Stimulated activated CD8-positive, alpha-beta memory T cell treated with anti-CD3 and anti-CD28 coated beads, Interleukin-2, amount 100 ng/mL, for 48 hours (primary cell): ENCODE measurements at places on chromosomes 1 and 21.
A peak's percentile ranks its signal among the peaks of the same experiment; 100 is the strongest.

- DNase-seq = no peak
These were observed 12.0 kb downstream of the XCL2 start for GRCh38 chr1:168531615-168532345.

DNA sequence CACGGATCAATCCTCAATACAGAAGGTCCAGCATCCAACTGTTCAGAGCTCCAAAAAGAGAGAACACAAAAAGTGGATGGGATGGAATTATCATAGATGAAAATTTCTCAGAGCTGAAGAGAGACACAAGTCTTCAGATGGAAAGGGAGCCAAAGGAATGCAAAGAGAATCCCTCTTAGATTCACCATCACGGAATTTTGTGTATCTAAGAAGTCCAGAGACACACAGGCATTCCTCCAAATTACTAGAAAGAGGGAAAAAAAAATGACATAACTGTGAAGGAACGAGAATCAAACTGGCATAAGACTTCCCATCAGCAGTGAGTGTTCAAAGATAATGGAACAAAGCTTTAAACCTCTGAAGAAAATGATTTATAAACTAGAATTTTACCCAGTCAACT is 101.2 kb downstream of the ZSCAN20 start:
- DNase-seq = no peak

DNA sequence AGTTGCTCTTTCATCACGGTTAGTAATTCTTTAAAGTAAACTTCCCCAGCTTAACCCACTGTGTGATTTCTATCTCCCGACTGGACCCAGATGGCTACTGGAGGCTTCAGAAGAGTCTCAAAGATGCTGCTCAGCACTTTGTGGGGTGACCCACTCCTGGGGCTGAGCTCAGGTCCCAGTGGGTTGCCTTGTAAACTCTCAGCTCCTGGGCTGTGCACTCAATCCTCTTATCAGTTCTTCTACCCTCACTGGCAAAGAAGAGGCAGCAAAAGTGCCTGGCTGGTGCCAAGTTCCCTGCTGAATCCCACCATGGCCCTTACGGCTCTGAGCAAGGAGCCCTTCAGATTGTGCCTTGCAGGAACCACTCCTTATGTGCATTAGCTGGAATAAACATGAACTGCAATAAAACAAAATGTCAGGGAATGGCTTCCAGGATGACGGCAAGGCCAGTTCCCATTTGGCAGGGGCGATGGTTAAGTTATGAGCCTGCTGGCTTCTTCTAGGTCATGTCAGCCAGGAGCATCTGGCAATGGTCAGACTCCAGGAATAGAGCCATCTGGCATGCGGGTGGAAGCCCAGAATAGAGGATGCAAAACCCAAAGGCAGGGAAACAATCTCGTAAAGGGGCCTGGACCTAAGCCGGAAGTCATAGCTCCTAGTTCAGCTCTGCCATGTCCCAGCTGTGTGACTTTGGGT is 6.8 kb downstream of the MYOC start:
- no peak for DNase-seq

DNA sequence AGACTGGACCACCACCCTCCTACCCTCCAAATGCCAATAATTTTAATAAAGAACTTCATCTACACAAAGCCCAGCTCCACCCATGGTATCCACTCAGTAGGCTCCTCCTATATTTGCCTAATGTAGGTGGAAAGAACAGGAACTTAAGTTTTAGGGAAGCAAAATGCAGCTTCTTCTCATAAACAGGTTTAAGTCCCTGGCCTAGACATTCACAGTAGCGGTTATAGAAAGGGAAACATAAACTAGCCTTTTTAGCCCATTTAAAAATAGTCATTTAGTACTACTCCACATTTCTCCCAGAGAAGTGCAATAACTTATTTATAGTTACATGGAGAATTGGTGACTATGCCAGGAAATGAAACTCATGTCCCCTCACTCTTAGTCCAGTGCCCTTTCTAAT is 56.6 kb upstream of the CPLANE2 start:
- DNase-seq = no peak

- DNase-seq = peak; percentile 17
These were observed 43.5 kb downstream of the CHIA start for GRCh38 chr1:111334169-111334568.

- peak; percentile 75 for DNase-seq
These were observed at the start of gene SNX27 for GRCh38 chr1:151611832-151612500. SNX27 (plus strand) TSS chr1:151612050; CDS start chr1:151612202, 152 bp downstream.

- DNase-seq = no peak
These were observed 121.7 kb downstream of the TNFSF18 start for GRCh38 chr1:172929006-172929405.

DNA sequence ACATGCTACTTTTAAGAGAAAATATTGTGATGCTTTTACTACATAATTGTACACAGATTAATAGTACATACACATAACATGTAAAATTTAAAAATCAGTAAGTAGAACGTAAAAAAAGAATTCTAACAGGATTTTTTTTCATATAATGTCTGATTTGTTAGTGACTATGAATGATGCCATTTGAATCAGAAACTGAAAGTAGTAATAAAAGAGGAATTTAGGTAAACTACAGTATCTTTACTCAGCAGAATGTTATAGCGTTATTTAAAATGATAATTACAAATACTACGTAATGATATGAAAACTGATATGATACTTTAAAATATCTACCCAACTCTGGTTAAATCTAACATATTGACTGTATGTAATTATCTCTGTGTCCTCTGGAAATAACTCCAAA is 116.1 kb downstream of the DENND1B start:
- no peak for DNase-seq

DNA sequence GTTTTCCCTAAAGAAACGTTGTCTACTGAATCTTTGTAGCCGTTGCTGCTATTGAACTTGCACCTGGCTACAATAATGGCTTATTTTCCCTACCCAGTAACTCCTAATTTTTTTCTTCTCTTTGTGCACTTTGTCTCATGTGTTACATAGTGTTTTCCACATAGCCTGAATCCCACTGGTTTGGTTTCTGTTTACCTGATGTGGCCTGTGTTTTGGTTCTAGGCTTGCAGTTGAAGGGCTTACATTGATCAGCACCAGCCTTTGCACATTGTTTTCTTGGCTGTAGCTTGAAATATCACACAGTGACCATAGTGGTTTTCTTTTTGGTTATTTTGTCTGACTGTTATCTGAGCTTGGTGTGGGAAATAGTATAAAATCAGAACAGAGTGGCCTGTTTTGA is 29.5 kb downstream of the ST3GAL3 start:
- no peak for DNase-seq

DNA sequence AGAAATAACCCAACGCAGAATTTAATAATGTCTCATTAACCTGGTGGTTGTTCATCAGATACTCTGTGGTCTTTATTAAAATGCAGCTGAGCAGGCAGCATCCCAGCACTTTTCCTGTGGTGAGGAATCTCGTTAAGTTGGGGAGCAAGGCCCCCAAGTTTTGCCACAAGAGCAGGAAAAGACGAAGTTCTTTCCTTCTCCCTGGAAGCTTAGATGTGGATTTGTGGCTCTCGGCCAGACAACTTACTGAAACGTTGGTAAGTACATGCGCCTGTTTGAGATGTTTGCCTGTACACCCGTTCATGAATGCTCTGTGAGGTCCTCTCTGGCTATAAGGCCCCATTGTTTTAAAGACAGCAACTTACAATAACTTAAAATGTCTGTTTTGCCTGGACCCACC is 34.3 kb upstream of the PDE9A start:
- no peak for DNase-seq

DNA sequence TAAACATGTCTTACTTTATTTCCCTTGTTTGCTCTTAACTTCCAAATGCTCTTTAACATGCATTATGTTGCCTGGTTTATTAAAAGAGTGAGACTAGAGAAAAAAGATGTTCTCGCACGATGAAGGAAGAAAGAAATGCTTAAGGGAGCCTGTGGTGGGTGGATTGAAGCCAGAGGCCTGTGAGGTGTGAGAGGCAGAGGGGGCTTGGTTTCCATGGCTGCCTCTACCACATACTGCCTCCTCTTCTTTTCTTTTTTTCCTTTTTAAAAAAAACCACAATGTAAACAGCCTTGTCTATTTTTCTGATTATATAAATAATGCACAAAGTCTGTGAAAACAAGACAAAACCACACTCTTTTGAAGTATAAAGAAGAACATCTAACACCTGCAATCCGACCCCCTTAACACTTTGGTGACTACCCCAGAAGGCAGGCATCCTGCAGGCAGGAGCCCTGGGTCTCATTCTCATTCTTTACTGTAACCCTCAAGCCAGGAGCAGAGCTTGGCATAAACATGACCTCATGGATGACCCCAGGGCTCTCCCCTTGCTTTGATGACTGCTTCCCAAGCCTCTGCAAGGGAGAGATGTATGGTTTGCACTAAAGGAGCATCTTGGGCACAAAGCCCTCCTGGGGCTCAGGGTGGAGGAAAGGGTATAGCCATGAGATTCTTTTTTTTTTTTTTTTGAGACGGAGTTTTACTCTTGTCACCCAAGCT is 10.1 kb upstream of the PARP1 start:
- DNase-seq = no peak

- DNase-seq = no peak
These were observed 200.0 kb downstream of the RHOU start for GRCh38 chr1:228935198-228935663.

DNA sequence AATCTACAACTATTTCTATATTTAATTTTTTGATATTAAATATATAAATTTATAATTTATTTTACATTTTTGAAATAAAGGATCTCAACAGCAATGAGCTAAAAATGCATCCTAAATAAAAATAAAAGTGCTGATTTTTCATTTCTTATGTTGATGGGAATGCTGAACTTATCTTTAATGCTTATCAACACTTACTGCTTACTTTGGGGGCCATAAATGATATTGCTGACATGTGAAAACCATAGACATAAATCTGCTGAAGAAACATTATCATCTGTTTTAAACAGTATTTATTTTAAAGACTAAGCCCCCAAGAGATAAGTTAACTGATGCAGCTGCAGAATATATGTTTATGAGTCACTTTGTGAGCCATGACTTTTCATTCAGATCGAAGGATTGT is 594.1 kb upstream of the PKN2 start:
- no peak for DNase-seq

- no peak for DNase-seq
These were observed 46.5 kb downstream of the FH start for GRCh38 chr1:241473026-241473425.

GRCh38 chr1:166489356-166489669 is 322.5 kb upstream of the FAM78B start:
- no peak for DNase-seq

DNA sequence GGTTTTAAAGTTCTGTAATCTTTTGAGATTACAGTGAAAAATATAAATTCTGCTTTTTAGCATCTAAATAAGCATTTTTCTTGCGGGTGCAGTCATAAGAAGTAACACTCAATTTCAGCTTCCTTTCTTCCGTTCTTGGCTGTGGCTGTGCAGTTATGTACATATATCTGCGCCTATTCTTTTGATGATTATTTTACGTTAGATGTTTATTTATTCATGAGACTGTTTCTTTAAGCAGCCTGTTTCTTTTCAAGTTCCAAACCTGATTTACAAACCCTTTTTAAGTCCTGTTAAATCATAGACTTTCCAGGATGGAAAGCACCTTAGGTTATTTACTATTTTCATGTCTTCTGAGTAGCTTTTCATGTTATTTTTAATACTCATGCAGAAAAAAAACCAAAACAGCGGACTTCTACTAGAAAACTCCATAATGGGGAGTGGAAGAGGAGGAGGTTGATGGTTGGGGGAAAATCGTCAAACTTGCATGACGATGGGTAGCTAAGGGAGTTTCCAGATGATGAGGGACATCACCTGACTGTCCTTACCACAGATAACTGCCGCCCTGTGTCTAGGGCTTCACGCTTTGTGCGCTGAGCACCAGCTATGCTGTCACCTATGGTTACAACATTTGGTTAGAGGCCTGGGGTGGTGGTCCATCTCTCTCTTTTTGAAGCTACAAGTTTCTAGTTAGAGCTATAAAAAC is 2.6 kb downstream of the PRDM2 start:
- peak; percentile 23 for DNase-seq

GRCh38 chr1:221939607-221940006 is 197.7 kb upstream of the DUSP10 start:
- no peak for DNase-seq

DNA sequence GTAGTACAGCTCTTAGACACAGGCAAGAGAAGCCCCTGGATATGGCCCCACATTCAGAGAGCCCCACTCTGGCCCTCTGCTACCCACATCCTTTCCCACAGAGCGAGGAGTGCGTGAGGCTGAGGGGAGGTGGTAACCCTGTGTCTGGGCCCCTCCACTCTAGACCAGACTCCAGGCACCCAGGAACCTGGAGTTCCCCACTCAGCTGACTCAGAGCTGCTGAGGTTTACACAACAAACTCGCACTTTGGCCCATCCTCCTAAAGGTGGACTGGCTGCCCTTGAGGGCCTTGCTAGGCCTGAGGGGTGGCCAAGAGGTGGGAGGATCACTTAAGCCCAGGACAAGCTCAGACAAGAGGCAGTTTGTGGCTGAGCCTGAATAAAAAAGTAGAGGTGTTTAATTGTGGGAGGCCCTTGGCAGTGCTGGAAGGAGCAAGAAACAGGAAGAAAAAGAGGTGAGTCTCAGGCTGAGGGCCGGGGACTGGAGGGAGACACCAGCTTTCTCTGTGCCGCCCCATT is 10.7 kb downstream of the MR1 start:
- DNase-seq = peak; percentile 54

- no peak for DNase-seq
These were observed 54.9 kb upstream of the DIPK1A start for GRCh38 chr1:93016171-93016570.

DNA sequence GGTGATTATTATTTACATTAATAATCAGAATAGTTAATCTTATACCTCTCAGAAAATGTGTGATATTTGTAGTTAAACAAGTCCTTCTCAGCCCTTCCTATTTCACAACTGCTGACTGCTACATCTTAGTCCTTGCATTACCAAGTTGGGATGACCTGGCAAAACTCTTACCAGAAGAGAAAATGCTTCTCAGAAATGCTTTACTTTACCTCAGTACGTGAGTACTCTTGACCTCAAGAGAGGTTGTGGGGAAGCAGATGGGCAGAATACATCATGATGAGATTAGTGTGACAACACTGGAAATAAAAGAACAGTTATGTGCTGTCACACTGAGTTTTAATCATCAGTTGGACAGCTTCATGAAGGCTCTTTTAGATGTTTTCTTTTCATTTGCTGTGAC is 16.2 kb downstream of the CFAP126 start:
- no peak for DNase-seq

DNA sequence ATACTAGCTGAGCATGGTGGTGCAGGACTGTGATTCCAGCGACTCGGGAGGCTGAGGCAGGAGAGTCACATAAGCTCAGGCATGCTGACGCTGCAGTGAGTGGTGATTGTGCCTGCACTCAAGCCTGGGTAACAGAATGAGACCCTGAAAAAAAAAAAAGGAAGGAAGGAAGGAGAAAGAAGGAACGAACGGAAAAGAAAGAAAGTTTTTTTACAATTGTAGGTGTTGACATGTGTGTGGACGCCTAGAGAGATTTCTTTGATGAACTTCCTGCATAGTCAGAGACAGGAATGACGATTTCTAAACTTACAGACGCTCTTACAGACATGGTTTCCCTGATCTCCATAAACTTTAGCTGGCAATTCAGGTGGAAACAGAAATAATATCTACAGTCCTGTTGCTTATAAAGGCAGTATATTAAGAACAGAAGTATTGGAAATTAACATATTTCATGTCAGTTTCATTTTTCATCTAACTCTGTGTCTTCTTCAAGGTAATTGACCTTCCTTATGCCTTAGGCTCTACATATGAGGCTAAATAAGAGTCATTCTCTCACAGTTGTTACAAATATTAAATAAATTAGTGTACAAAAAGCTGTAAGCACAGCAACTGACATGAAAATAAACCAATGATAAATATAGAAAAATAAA is 4.1 kb downstream of the SAMSN1 start:
- no peak for DNase-seq
